Retina (tissue), 1 donor: ENCODE measurements at places on chromosomes 3 and 15.
A peak's percentile ranks its signal among the peaks of the same experiment; 100 is the strongest.

GRCh38 chr15:101447561-101448071 lies 41.9 kb downstream of the PCSK6 start:
- DNase-seq = no peak

DNA sequence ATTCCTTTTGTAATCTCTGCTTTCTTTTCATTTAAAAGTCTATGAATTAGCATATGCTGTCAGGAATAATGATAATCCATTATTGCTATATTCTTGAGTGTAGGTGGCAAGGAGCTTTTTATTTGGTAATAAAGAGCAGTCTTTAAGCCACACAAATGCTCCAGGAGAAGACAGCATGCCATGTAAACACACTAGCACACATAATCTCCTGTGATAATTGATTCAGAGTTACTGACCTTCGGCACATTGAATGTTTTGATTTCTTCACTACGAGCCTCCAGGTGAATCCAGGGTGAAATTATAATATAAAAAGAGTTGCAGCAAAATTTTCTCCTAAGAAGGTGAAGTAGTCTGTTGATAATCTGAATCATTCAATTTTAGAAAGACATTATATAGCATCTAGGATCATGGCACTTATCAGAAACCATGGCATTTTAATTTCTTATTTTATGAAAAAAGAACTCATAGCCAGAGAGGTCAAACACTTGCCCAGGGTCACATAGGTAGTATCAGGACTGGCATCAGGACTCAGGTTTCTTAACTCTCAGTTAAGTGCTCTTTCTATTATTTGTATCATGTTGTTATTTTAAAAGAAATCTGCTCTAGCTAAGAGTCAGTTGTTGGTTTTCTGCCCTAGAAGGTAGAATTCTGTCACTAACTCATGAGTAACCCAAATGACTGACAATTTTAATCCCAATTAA lies 21.3 kb upstream of the DHX36 start:
- DNase-seq = no peak

DNA sequence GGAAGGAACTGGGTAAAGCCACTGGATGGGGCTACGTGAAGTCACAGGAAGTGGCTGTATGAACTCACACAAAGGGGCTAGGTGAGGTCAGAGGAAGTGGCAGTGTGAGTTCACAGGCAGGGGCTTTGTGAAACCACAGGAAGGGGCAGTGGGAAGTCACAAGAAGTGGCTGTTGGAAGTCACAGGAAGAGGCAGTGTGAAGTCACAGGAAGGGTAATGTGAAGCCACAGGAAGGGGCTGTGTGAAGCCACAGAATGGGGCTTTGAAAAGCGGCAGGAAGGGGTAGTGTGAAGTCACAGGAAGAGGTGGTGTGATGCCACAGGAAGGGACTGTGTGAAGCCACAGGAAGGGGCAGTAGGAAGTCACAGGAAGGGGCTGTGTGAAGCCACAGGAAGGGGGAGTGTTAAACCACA lies 34.6 kb downstream of the GASK1A start:
- DNase-seq = no peak

- no peak for DNase-seq
Observed at GRCh38 chr3:10944866-10945265, 47.7 kb upstream of the SLC6A1 start.

DNA sequence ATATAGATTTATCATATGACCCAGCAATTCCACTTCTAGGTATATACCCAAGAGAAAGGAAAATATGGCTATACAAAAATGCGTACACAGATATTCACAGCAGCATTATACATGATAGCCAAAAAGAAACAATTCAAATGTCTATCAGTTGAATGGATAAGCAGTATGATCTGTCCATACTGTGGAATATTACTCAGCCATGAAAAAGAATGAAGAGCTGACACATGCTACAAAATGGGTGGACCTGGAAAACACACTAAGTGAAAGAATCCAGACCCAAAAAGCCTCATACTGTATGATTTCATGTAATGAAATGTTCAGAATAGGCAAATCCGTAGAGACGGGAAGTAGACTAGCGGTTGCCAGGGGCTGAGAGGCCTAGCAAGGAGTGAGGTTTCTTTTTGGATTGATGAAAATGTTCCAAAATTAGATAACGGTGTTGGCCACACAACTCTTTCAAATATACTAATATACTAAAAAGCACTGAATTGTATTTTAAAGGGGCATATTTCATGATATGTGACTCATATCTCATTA lies 33.4 kb downstream of the FGD5 start:
- no peak for DNase-seq

- no peak for DNase-seq
Observed at GRCh38 chr15:29516929-29517328, 247.3 kb upstream of the NSMCE3 start.

DNA sequence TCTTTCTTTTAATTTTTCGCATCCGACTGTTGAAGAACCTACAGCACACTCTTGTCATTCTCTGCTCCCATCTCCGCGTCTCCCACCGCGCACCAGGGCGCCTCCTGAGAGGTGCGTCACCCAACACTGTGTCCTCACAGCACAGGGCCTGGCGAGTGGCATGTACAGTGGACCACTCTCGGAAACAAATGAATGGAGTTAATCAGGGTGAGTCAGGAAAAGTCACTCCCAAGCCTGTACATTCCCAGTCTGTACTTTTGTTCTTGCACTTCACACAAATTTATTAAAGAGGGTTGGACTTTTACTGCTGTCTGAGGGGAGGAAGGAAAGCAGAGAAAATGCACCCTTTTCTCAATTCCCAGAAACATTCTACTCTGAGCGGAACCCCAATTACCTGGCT lies 625 bp downstream of the COL6A6 start:
- DNase-seq = no peak

DNA sequence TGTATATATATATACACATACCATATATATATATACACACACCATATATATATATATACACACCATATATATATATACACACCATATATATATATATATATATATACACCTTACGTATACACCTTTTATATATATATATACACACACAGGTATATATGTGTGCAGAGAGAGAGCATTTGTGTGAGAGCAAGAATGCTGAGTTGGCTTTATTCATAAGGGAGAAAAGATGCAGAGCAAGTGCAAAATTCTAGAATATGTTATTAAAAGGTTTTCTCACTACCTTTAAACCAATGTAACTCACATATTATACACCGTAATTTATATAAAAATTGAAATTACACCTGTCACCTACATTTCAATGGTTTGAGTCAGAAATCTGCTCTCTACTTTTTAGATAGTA lies 107.2 kb upstream of the ALCAM start:
- DNase-seq = no peak

DNA sequence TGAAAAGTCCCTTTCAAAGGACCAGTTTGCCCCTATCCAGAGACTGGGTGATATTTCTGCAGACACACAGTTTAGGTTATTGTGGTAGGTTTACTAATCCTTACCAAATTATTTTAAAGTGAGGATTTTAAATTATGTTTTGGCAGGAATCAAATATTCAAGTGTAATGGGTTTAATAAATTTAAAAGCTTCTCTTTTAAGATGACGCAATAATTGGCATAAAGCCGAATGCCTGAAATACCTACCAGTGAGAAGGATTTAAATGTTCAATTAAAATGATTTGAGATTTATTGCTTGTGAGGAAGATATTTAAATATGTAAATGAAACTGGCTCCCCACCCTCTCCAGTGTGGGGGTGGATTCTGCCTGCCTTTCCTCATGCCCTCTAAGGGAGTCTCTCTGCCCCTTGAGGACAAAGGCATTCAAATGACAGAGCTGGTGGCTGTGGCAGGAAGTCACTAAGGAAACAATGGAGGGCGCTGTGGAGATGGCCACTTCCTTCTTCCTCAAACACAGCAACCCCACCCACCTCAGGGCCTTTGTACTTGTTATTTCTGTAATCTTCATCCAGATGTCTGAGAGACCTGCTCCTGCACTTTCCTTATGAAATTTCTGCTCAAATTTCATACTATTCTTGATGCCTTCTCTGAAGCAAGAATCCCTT lies 131.7 kb downstream of the TNIK start:
- DNase-seq = peak; percentile 39

DNA sequence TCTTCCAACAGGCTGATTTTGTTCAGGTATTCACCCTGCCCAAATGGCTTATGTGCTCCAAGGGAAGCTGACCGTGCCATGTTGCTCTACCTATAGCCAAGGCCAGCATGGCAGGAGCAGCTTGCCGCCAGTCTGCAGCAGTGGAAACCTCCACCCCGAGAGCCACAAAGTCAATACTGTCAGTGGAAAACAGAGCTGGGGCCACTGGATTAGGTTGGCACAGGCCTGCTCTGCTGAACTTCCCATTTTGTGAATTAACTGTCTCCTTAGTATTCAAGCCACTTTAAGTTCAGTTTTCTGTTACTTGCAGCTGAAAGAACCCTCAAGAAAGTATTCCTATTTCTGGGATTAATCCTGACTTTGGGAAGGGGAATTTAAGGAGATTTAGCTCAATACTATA lies 63.8 kb upstream of the XCR1 start:
- DNase-seq = no peak

GRCh38 chr15:61195116-61196002 lies 33.7 kb downstream of the RORA start:
- no peak for DNase-seq

GRCh38 chr15:73922186-73923151 lies 3.8 kb upstream of the LOXL1 start:
- peak; percentile 61 for DNase-seq

- DNase-seq = no peak
Observed at GRCh38 chr3:172270557-172271166, 177.6 kb downstream of the GHSR start.

- no peak for DNase-seq
Observed at GRCh38 chr3:122111974-122112373, 56.8 kb downstream of the CD86 start.

GRCh38 chr15:93347986-93348385 lies 259.0 kb upstream of the RGMA start:
- no peak for DNase-seq

GRCh38 chr3:158221426-158221825 lies 111.5 kb downstream of the RSRC1 start:
- no peak for DNase-seq

- no peak for DNase-seq
Observed at GRCh38 chr3:134459562-134459961, 26.2 kb downstream of the ANAPC13 start.

DNA sequence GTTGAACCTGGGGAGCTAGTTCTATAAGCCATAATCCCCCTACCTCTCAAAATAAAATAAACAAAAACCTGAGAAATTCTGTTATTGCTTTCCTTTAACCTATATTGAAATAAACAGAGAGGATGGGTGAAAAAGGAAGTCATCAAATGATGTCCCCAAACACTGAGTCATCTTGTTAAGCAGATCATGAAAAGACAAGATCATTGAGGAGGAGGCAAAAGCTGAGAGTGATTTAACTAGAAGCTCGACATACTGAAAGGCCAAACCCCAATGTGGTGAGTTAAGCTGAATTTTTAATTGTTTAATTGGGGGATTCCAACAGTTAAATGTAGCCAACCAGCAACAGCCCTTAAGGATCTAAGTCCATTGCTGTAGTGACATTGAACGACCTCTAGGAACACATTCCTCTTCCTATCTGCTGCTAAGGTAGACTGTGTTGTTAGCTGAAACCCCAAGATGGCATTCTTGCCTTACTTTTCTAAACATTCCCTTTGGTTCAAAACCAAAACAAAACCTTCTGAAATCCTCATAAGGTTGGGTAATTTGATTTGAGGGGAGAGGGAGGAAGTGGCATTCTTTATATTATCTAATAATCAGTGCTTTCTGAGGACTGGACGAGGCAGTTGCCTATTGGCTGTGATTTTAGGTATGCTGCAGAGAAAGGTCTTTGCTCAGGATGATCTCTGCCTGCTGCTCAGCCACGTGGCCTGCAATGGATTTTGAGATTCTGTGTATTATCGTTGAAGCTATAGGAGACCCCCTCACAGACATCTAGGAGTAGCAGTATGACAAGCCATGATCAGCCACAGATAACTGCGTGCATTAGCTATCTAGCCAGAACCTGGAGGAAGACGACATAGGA lies 62.7 kb upstream of the BNIP2 start:
- no peak for DNase-seq

- DNase-seq = no peak
Observed at GRCh38 chr3:72372161-72372560, 476.1 kb downstream of the SHQ1 start.

- DNase-seq = no peak
Observed at GRCh38 chr3:32493437-32494414, 8.9 kb downstream of the CMTM6 start.

- no peak for DNase-seq
Observed at GRCh38 chr15:92112180-92112579, 258.7 kb downstream of the SLCO3A1 start.

DNA sequence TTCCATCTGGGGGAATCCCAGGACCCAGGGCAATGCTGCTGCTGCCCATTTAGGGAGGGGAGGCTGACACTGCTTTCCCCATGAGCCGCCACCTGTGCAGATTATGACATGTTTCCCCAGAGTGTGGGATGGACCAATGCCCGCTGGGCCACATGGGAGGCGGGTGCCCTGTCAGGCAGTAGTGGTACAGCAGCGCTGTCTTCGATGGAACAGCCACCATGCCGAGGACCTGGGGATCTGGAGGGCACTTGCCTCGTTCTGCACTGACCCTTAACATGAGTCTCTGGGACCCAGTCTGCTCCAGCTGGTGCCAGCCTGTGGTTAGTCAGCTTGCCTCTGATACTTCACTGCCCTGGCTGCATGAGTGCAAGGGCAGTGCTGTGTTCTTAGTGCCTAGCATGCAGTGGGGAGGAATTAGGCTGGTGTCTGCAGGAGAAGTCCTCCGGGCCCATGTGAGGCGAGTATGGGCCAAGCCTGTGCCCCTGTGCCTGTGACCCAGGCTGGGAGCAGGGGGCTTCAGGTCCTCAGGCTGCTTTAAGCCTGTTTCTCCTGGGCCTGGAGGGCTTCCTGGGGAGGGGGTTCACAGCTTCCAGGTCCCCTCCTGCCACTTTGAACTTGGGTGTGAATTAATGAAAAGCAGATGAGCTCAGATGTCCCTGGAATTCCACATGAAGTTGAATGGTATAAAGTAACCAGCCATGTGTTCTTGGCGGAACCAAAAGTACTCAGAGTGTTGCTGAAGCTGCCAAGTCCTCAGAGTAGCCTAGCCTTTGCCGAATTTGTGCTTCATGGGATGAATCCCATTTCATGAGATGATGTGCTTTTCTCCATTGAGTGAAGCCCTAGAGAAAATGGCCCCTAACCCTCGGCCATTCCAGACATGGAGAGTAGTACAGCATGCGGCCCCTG lies 22.9 kb downstream of the KLF13 start:
- no peak for DNase-seq

GRCh38 chr15:79370716-79371115 lies 59.8 kb downstream of the TMED3 start:
- no peak for DNase-seq
